Cerebellum (tissue), 4 donors: ENCODE measurements at places on chromosomes 7 and 10.

DNA sequence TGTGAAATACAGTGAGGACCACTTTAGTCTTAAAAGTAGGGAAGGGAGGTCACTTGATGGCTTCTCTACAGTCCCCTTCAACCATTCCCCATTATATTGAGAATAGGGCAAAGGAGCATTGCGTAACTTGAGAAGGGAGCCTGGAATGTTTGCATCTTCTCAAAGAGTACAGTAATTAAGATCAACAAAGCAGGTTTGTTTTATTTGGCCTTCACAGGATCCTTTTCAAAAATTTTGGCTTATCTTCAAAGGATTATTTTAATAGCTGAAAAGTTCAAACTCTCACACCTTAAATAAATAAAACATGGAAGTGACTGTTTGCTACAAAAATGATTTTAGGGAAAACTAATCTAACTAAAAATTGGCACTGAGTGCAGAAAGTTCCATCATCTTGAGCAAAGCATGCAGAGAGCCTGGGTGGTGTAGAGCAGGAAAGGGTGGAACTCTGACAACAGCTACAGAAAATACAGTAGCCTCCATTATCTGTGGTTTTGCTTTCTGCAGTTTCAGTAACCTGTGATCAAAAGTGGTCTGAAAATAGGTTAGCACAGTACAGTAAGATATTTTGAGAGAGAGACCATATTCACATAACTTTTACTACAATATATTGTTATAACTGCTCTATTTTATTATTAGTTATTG is 214.0 kb downstream of the MDFIC start:
- no peak for DNase-seq

DNA sequence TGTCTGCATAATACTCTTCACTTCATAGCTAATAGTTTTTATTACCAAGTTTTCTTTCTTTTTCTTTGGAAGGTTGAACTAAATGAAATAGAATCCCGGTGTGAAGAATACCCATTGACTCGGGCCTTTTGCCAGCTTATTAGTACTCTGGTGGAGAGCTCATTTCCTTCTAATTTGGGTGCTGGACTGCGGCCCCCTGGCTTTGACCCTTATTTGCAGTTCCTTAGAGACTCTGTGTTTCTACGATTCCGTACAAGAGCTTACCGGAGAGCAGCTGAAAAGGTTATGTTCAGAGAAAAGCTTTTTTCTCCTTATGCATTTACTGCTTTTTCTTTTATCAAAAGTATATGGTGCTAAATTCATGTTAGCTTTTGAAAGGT is 40.2 kb downstream of the NUP205 start:
- DNase-seq: no peak

- DNase-seq: peak; percentile 55
Observed at GRCh38 chr7:95199779-95200558, 124.4 kb downstream of the PON1 start.

GRCh38 chr7:3616306-3616705 is 315.3 kb downstream of the SDK1 start:
- DNase-seq: no peak

DNA sequence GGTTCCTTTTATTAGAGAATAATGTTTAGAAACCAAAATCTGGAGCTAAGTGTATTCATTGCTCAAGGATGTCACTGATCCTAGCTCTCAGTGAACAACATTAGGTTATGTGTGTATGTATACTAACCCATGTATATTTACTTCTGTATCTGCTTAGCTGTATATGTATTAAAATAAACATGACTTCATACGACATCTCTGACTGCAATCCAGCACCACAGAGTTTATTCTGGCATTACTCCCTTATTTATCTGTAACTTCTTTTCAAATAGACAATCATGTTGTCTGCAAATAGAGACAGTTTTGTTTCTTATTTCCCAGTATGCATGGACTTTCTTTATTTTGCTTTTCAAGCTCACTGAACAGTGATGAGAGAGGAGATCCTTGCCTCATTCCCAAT is 441.0 kb upstream of the NFE2L3 start:
- DNase-seq: no peak

DNA sequence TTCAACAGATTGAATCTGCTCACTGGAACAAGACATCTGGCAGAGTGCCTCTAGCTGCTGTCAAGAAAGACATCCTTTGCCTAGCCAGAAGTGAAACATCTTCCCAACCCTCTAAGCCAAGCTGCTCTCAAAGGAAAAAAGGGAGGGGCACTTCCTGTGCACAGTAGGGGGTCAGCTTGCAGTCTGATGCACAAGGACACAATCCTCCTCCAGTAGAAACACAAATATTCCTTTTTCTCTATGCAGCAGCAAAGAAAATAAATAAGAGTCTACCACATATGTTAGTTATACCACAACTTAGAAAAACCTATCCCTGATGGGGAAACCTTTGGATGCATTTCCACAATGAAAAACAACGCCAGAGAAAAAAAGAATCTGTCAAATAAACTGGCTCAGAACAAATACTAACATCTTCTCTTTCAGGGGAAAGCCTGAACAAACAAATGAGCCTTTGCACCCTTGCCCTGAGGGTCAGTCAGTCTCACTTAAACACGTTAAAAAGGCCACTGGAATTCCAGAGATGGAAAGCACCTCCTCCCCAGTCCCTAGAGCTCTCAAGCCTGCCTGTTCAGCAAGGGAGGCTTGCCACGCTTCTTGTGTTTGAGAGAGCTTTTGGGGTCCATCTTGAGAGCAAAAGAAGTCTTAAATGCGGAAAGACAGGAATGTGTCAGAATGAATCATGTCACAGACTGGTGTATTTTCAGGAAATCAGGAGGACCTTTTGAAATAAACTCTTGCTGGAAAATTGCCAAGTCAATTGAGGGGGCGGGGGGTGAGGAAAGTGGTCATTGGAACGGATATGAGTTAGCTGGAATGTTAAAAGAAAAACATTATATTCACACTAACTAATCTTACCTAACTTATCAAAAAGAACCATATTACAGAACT is 7.5 kb downstream of the LAMB1 start:
- DNase-seq: no peak

DNA sequence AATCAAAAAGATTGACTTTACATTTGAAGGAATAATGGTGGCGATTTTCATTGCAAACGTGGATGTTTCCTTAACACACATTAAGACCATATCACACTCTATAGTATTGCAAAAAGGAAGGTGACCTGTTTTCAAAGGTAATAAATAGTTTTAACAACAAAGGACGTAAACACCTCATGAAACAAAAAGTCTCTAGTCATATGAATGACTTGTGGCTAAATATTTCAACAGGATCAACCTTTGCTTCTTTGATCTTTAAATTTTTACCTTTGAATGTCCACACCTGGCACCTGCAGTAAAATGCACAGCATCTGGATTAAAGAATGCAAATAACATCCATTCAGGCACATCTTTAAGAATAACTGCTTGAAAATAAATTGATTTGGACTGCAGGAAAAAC is 30.0 kb upstream of the FERD3L start:
- DNase-seq: no peak

GRCh38 chr7:157844141-157844540 is 507.3 kb downstream of the DNAJB6 start:
- no peak for DNase-seq

DNA sequence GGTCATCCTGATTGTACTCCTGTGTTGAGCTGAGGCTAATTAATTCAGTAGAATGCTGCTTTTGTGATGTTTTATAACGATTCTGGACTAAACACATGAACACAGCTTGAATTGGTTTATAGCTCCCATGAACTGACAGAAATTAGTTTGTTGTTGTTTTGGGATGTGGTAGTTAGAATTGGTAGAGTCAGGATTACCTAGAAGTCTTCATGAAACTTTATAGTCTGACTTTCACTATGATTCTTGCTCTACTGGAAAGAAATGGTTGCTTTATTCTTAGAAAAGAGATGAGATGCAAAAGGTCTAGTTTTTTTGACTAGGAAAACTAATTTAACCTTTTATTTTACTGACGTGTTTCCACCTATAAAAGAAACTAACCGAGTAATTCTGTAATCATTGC is 23.4 kb upstream of the TRUB1 start:
- no peak for DNase-seq

- DNase-seq: no peak
Observed at GRCh38 chr7:107398161-107398560, 71.7 kb upstream of the GPR22 start.

GRCh38 chr10:103678178-103678526 is 177.2 kb downstream of the SH3PXD2A start:
- DNase-seq: no peak

DNA sequence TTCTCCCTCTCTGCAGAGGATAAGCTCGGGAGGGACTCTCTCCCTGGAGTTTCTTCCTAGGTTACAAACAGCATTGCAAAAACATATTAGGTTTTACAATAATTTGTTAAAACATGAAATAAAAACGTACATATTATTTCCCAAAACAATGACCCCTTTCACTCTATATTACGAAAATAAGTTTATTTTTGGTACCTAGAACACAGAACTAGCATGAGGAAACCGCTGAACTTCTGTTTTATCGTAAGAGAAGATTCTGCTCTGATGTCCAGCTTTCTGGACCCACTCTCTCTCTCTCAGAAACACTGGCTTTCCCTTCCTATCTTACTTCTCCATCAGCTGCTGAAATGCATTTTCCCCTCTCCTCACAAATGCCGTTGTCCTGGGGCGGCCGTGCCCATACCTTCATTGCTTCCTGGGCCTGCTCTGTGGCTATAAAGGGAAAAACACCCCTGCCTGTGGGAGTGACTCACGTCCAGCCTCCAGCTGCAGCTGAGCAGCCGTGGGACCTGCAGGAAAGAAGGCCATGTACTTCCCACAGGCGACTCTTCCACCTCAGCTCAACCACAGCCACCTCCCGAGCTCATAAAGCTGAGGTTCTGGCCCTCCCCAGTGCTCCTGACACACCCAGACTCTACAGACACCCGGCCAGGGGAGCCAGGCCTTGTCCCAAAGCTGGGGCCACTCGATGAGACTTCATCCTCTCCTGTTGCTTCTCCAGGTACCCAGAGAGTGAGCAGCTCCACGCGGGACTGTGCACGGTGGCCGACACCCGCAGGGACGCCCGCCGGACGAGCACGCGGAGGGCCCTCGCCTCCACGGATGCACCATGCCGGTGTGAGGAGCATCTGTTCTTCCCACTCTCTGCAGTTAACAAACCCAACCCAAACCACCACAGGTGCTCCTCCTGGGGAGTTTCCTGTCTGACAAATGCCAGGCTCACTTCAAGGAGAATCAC is 3.1 kb downstream of the GPER1 start:
- no peak for DNase-seq

- DNase-seq: no peak
Observed at GRCh38 chr10:74088722-74089121, 61.9 kb downstream of the AP3M1 start.

DNA sequence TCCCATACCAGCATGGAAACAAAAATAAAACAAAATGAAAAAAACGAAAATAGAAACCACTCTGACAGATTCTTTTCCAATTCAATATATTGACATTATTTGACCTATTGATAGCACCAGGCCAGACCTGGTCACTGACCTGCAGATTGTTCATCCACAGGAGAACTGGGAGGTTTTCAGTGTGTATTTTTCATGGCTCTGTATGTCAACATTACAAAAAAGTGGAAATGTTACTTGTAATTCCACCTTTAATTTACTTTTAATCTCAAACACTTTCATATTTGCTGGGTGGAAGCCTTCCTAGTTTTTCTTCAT is 2.9 kb downstream of the HKDC1 start:
- DNase-seq: no peak

DNA sequence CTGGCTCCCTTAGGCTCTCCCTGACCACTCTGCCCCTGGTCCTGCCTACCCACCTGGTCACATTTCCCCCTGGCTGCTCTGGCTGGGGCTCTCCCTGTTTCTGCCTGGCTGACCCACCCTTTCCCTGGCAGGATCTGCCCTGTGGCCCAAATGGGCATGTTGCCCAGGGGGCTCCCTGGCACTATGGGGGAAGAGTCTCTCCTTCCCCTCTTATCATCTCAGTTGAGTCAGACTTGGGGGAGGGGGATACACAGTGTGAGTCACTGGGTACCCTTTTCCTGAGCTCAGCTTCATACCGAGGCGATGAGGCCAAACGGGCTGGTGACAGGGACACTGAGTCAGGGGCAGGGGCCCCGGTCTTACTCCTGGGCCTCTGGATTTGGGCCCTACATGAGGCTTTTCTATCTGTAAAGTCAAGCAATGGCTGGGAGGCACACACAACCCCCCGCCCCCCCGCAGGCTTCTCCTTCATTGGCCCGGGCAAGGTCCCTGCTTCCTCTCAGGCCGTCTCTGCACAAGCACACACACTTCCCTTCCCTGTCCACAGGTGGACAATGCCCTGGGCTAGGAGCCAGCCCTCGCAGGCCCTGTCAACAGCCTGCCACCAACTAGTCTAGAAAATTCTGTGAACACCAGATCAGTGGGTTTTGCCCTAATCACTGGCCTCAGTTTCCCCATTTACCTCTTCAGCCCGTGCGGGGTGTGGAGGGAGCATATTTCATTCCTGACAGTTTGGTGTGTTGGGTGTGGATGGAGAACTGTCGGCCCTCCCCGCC is 627 bp upstream of the FLNC start:
- DNase-seq: no peak

- DNase-seq: no peak
Observed at GRCh38 chr10:99330347-99330924, 1.3 kb downstream of the CNNM1 start.

GRCh38 chr7:68562323-68562899 is 1035.9 kb upstream of the AUTS2 start:
- DNase-seq: no peak

DNA sequence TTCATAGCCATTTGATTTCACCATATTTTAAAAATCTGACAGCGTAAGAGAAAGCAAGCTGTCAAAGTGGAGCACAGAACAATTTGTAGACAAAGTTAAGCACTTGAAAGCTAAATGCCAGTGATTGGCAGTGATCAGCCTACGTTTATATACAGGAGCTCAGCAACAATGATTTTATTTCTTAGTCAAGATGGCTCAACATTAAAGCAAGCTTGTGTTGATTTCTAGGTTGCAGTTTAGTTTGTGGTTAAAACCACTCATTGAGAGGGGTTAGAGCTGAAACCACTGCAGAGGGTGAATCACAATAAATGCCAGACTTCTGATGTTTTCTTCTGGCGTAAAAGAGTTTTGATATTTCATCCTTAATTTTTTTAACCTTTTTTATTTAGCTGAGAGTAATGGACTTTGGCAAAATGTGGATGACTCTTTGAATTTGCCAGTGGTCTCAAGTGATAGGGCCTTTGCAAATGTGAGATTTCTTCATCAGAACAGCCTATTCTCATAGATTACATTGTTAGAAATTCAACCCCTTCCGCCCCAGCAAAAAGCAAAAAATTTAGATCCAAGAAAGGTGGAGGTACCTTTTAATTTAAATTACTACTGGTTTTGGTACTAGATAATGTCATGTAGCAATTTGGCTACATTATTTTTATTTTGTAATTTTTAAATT is 73.8 kb downstream of the SHOC2 start:
- DNase-seq: no peak

GRCh38 chr10:8137272-8137681 is 82.8 kb downstream of the GATA3 start:
- no peak for DNase-seq

DNA sequence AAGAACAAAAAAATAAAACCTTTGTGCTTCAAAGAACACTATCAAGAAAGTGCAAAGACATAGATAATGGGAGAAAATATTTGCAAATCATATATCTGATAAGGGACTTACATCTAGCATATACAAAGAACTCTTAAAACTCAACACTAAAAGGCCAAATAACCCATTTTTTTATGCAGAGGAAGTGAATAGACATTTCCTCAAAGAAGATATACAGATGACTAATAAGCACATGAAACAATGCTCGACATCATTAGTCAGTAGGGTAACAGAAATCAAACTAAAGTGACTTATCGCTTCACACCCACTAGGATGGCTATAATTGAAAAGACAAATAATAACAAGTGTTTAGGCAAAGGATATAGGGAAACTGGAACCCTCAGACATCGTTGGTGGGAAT is 78.0 kb downstream of the MALSU1 start:
- DNase-seq: no peak

- DNase-seq: no peak
Observed at GRCh38 chr7:137038706-137039105, 170.3 kb downstream of the CHRM2 start.
